HTR-8/SVneo (cell line): ENCODE measurements at places on chromosomes 2 and 18.

DNA sequence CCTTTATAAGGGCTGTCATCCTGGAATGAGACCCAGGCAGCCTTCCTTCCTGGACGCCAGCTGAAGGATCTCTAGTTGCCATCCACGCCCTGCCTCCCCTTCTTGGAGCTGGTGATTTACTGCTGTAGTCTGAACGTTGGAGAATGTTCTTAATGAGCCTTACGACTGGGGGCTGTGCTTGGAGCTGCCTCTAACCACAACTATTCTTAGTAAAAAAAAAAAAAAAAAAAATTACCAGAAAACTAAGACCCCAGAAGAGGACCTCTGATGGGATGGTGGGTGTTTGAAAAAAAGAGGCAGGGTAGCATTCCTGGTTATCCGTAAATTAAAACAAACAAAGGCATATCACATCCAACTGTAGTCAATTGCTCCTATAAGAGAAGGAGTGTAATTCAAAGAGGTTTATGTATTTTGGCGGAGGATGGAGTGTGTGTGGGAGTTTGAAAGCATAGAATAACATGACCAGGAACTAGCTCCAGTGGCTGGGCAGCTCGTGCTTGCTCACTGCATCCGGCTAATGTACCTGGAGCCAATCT is 105.4 kb downstream of the QPCT start:
- no peak for DNase-seq

- no peak for DNase-seq
Observed at GRCh38 chr2:130963196-130963848, 126.6 kb downstream of the ARHGEF4 start.

DNA sequence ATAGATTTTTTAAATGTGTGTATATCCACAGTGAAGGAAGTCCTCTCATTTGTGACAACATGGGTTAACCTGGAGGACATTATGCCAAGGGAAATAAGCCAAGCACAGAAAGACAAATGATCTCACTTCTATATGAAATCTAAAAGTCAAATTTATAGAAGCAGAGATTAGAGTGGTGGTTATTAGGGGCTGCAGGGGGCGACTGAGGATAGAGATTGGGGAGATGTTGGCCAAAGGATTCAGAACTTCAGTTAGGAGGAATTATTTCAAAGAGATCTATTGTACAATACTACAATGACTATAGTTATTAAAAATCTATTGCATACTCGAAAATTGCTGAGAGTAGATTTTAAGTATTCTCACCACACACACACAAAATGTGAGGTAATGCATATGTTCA is 252.4 kb upstream of the SLC39A10 start:
- no peak for DNase-seq

DNA sequence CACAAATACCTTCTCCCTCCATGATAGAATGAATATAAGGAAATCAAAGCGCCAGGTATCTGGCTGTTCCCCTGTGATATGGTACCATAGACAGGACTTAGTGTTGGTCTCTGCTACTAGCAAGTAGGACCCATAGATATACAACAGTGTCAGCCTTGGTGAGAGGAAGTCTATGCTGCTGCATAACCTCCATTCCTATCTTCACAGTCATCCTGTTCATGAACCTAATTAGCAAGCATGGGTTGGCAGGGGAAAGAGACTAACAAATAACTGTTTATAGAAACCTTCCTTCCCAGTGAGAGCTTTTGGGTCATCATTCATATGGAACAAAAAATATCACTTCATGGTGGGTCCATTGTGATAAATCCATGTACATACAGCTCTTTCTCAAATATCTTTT is 188.9 kb upstream of the FAM98A start:
- DNase-seq, result no peak

DNA sequence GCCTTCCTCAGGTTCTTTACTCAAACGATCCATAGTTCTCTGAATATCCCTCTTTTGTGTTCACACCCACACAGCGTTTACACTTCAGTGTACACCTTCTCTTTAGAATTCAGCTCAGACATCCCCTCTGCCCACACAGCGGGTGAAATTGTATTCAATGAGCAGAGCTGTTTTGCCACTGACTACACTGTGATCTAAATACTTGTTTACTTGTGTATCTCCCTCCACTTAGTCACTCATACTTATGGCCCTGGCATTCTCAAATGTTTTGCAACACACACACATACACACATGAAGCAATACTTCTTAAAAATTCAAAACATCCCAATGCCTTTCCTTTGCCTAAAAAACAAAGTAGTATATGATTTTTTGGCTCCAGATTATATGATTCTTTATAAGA is 297.1 kb downstream of the TMX3 start:
- no peak for DNase-seq

GRCh38 chr2:46344706-46345105 is 47.5 kb downstream of the EPAS1 start:
- DNase-seq, result no peak

- DNase-seq, result no peak
Observed at GRCh38 chr2:110865188-110865587, 132.8 kb downstream of the ACOXL start.

DNA sequence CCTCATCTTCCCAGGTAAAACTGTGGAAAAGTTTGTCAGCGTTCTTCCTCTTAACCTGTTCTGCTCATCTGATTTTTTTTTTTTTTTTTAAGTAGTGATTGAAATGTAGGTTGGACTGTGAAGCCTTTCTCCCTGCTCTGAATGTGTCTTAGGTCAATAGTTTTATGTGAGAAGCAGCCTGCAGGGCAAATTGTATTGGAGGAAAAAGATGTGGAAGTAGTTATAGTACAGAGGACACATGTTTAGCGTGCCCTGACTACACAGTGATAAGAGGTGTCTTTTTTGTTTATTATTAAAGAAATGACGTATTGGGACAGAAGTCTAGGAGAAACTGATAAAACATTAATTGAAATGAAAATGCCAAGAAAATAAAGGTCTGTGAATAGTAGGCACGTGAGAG is 1.5 kb downstream of the MTA3 start:
- peak; percentile 27 for DNase-seq

- no peak for DNase-seq
Observed at GRCh38 chr2:173881886-173882285, 83.3 kb downstream of the SP3 start.

- no peak for DNase-seq
Observed at GRCh38 chr2:151795646-151796240, 32.5 kb downstream of the ARL5A start.
